NCI-H526 treated with DMSO at 0.1 percent for 48 hours (cell line): ENCODE measurements at places on chromosomes 1 and 21.

DNA sequence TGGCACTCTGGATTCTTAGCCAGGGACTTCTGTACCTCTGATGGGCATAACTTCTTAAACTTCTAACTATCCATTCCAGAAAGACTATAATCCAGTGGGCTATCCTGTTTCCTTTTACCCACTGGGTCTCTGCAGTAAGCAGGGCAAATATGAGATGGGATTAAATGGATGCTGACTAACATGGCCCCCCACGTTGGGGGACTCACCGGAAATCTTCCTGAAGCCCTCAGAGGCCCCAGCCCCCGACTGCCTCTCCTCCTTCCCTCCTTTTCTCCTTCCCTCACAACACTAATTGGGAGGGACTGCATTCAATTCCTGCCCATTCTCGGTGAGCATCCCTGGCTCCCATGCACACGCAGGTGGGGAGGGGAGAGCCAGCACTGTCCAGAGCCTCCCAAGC, 70.1 kb downstream of the SSBP3 start:
- no peak for DNase-seq

- no peak for DNase-seq
Measured at GRCh38 chr1:56931686-56932085, 34.1 kb downstream of the C8B start.

DNA sequence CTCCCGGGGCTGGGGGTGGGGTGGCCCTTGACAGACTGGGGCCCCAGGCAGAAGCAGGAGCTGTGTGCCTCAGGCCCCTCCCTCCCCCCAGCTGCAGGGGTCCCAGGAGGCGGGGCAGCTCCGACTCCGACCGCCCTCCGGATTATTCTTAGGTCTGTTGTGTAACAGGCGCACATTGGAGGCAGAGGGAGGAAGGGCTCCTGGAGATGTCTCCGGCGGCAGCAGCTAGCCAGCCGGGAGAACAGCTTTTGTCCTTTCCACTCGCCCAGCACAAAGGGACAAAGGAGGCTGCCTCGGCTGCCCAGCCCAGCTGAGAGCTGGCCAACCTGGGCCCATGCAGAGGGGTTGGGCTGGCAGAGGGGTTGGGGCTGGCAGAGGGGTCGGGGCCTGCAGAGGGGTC, 29.7 kb upstream of the PLCH2 start:
- no peak for DNase-seq

DNA sequence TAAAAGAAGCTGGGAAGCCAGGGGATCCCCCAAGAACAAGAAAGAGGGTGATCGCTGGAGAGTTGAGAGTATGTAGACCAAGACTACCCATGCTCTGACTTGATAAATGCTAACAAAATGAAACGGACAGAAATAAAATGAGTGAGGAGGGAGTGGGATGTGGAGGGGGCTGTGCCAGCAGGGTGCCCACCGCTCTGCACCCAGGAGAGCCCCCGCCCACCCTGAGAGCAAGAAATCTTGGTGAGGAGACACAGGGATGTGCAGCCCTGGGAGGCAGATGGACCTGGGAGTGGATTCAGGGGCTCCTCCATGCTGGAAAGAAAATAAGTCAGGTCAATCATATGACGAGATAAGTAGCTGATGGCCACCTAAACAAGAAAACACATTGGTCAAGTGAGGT, 590.9 kb downstream of the AJAP1 start:
- no peak for DNase-seq

DNA sequence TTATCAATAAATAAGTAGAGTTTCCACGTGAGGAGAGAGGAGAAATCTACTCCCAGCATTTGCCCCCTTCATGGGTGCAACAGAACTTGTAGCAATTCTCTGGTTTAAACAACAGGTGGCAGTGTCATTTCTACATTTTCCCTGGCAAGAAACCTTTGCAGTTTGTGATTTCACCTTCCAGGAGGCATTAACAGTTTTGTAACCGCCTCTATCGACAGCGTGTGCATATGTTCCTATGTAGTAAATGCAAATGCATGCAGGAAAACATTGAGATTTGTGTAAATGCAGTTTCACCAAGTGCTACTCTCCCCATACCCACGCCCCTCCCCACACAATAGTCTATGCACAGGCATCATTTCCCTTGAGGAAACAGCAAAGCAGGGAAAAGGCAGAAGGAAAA, 494.7 kb downstream of the SMYD3 start:
- DNase-seq, result peak; percentile 27

- no peak for DNase-seq
Measured at GRCh38 chr21:42676808-42677207, 23.4 kb downstream of the PDE9A start.

DNA sequence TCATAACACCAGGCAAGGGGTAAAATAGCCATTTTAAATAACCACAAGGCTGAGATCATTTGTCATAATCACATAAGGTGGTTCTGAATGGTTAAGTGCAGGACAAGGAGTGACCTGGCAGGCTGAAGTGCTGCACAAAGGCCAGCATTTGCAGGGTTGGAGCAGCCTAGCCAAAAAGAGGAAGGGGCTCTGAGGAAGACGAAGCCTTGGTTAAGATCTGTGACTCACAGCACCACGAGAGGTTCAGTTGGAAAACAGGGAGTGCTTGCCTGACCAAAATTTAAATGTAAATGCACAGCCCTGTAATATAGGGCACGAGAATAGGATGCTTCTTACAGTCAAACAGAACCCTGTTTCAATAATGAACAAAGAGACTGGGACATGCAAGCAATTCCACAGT, 12.1 kb downstream of the ATP5PF start:
- DNase-seq, result no peak

GRCh38 chr21:43659136-43660000, at the start of the genes HSF2BP and RRP1B:
Gene HSF2BP (minus strand): TSS chr21:43659488. CDS start chr21:43658096, 1,392 bp downstream.
Gene RRP1B (plus strand): TSS chr21:43659560. CDS start chr21:43659665, 105 bp downstream.
- peak; percentile 66 for DNase-seq

GRCh38 chr1:10539411-10540043, 64.8 kb downstream of the PEX14 start:
- no peak for DNase-seq

- DNase-seq, result no peak
Measured at GRCh38 chr1:93729502-93729901, 47.9 kb upstream of the BCAR3 start.

GRCh38 chr1:107358619-107359327, 217.9 kb downstream of the NTNG1 start:
- DNase-seq, result no peak

DNA sequence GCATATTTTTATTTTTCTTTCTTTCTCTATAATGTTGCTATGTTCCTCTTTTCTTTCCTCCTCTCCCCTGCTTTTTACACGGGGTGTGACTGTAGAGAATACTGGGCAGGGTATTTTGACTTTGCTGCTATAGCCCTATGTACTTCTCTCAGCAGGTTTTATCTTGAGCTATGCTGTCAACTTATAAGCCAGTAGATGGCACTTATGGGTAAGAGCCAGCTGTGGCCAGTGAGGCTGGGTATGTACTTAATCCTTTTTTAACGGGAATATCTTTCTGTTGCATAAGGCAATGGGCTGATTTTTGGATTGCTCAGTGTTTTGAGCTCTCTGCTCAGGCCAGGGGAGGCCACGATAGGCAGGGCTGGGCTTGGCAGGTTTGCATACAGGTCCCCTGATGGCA, 99.0 kb downstream of the KCNK2 start:
- no peak for DNase-seq

GRCh38 chr1:200802865-200803512, 64.3 kb downstream of the CAMSAP2 start:
- peak; percentile 46 for DNase-seq

GRCh38 chr1:243325305-243325890, 69.6 kb downstream of the SDCCAG8 start:
- peak; percentile 7 for DNase-seq
